CD4-positive, alpha-beta T cell treated with Interleukin-4 for 4 hours (primary cell): ENCODE measurements at places on chromosomes 1 and 21.

DNA sequence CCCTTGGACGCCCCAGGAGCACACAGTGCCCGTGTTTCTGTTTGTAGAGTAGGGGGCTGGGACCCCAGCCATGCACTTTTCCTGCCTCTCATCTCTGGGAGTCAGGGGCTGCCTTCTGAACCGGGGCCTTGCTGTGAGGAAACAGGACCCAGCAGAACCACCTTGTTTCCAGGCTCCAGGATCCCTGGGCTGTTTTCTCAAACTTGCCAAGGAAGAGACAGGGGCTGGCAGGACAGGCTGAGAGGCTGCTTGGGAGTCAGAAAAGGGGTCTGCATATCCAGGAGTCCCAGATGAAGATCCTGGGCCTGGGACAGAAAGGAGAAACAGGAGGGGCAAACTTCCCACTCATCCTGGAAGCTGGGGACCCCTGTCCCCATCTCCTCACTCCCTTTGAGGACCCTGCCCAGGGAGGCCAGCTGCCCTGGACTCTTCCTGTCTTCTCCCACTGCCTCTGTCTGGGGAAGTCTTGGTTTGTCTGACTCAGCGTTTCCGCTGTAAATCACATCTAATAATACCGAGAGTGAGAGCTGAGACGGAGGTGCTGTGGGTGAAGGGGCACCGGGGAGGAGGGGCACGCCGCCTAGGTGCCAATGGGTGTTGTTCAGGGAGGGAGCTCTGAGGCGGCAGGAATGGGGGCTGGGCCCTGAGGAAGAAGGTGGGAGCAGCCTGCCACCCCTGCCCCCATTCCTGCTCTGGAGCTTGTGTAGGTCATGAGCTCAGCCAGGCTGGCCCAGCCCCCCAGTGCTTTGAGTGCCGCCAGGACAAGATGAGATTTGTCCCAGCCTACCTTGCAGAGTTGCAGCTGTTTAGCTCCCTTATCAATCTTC is 16.7 kb downstream of the POU3F1 start:
- DNase-seq, result peak; percentile 66

GRCh38 chr1:109466125-109466451 is 258 bp upstream of the SYPL2 start:
- no peak for DNase-seq

GRCh38 chr1:96331596-96331995 is 390.0 kb upstream of the PTBP2 start:
- no peak for DNase-seq

- DNase-seq, result no peak
These were observed 26.5 kb downstream of the LRRC38 start for GRCh38 chr1:13487143-13487868.

GRCh38 chr1:207745285-207745684 is 6.6 kb upstream of the CD46 start:
- no peak for DNase-seq

DNA sequence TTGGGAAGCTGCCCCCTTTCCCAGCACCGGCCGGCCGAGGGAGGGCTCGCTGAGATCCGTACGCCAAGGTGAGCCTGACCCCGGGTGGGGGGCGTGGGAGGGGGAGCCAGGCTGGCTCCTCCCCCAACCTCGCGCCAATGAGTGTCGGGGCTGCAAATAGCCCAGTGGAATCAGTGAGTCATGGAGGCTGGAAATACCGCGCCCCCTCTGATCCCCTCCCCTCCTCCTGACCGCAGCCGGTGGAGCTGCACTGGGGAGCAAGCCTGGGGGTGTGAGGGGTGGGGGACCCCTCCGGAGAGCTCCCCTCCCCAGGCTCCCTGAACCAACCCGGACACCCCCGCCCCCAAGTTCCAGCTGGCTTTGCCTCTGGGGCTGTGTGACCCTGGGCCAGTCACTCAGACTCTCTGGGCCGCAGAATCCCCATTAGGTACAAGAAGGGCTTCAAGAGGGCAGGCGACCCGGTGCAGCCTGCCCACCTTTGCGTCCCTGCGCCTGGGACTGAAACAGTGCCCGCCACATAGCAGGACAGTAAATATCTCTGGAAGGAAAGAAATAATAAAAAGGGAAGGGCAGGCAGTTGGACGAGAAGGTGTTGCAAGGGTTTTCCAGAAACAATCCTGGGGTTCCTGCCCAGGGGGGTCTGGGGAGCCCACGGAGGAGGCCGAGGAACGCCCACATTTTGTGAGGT is 4.5 kb downstream of the HSPB7 start:
- peak; percentile 25 for DNase-seq

DNA sequence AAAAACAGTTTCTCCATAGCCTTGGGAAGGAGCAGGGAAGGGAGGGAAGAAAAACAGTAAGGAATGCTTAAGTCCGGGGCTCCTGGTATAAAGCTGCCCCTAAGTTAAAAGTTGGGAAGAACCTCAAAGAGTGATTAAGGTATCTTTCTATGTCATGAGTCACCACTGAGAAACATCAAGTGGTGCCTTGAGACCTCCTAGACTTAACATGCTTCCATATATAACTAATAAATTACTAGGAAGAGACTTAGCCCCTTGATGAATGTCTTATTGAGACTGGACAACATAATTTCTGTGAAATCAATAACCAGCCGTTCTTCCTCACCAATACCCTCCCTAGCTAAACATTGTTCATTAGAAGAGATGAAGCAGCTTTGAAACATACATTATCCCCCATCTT is 121.8 kb upstream of the SLC44A3 start:
- no peak for DNase-seq

DNA sequence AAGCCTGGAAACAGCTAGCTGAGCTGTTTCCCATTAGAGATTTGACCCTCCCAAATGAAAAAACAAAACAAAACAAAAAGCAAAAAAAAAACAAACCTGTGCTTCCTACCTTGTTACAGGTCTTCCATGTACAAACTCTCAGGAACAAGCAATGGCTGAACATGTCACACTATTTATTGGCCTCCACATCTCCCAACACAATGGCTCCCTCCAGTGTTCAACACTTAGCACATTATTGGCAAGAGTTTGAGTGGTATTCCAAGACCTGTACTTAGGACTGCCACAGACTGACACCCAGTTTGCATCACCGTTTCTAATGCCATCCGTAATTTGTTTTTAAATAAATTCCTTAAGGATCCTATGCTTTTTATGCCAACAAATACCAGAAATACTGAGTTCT is 195.0 kb upstream of the OLFM3 start:
- DNase-seq, result no peak

- DNase-seq, result no peak
These were observed 32.5 kb upstream of the FHAD1 start for GRCh38 chr1:15214527-15214926.

DNA sequence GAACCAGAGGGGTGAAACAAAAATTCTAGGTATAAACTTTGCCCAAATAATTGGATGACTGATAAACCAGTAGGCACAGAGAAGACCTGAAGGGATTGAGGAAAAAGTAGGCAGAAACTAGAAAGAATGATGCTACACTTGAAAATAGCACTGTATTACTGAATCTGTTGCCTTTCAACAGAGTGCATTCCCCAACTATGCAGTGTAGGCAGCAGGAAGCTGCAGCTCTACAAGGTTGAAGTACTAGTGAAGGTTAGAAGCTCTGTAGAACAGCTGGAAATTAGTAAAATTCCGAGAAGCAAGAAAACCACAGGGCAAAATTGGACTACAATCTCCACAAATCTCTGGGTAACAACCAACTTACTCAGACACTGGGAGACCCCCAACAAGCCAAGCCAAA is 27.4 kb downstream of the ZNF644 start:
- no peak for DNase-seq

GRCh38 chr1:209634005-209634737 is 18.1 kb downstream of the LAMB3 start:
- DNase-seq, result no peak

DNA sequence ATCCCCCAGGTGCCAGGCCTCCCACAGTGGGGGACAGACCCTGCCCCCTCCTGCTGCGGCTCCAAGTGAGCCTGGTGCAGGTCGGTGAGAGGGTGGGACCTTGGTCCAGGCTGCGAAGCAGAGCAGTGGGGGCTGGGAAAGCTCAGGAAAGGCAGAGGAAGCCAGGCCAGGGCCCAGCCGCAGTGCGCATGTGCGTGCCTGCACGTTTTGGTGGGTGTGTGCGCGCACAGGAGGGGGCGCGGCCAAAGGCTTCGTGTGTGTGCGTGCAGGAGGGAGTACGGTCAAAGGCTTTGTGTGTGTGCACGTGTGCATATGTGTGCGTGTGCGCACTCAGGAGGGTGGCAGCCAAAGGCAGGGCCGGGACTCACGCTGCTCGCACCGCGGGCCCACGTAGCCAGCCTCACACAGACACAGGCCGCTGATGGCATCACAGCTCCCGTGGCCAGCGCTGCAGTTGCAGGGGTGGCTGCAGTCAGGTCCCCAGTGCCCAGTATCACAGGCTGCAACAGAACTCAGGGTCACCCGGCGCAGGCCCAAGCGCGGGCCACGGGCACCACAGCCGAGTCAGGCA is 45.9 kb downstream of the ARHGEF16 start:
- DNase-seq, result no peak

- DNase-seq, result peak; percentile 58
These were observed 273.7 kb downstream of the SRGAP2C start for GRCh38 chr1:121458291-121459048.

DNA sequence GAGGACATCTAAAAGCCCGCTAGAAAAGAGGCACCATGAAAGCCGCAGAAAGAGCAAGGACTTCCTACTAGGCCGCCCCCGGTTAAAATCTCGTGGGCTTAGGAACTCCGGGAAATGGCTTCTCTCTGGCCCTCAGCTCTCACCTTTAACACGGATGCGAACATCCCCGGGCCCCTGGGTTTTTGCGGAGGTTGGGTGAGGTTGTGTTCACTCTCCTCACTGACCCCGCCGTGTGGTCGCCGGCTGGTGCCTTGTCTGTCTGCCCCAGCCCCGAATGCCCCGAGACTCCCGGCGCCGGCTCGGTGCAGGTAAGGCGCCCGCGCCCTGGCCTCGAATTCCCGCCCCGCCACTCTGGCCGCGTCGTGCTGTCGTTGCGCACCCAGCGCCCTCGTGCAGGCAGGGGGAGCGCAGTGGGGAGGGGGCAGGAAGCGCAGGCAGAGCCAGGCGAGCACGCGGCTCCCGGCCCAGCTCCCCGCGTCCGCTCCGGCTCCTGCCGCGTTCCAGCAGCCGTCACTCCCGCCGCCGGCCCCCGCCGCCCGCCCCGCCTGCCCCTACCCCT is at the start of gene SHISAL2A:
Gene SHISAL2A (plus strand): TSS at position 437 of the 559 bp plus-strand sequence. CDS start 326 bp downstream, outside the sequence.
- peak; percentile 64 for DNase-seq

DNA sequence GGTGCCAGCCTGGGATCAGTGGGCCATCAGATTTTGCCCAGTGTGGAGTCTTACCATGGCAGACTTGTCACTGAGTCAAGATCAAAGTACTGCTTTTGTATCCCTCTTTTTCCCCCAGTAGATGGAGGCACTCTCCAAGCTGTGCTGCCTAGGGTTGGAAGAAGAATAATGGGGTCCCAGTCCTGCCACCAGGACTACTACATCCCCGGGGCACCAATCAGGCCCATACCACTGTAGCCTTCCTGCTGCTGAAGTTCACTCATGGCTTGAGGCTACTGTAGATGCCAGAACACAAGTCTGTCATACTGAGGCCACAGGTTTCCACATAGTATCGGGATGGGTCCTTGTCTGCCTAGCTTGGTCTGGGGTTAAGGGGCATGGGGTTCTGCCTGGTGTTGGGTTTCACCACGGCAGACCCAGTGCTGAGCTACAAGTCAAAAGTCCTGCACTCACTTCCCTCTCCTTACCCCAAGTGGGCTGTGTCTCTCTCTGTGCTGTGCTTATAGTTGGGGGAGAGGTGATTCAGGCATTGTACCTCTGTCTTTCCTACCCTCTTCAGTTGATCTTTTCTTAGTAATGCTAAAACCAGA is 53.4 kb downstream of the PKN2 start:
- DNase-seq, result no peak
